ENCODE measurements at places on chromosomes 13 and 19. TPM values are rescaled to one million over a fixed set of nuclear protein-coding genes. Genes with fewer than 3 reads are reported as not detected.

- no peak for DNase-seq
- H3K4me3 ChIP-seq, result peak overlapping the region; percentile 26
- H3K27me3 ChIP-seq, result no peaks in the 10 kb centered on the region
Observed at GRCh38 chr19:33868076-33868735, 71.5 kb downstream of the KCTD15 start.

GRCh38 chr13:21458451-21458812, 671 bp downstream of the ZDHHC20 start:
- H3K4me3 ChIP-seq, result peak overlapping the region; percentile 99
- no peaks in the 10 kb centered on the region for H3K27me3 ChIP-seq
- peak overlapping the region; percentile 99 for H3K27ac ChIP-seq

- peaks cover 26% of the 10 kb centered on the region for H3K36me3 ChIP-seq
- no peak for DNase-seq
- H3K4me1 ChIP-seq, result no peaks in the 10 kb centered on the region
- H3K27me3 ChIP-seq, result no peaks in the 10 kb centered on the region
Observed at GRCh38 chr19:15161028-15161984, 39.5 kb downstream of the NOTCH3 start.

- no peaks in the 10 kb centered on the region for H3K4me1 ChIP-seq
- no peak for DNase-seq
- H3K36me3 ChIP-seq, result no peaks in the 10 kb centered on the region
- no peak overlapping the region for H3K4me3 ChIP-seq
Observed at GRCh38 chr19:2666344-2666994, 36.0 kb downstream of the GNG7 start.

GRCh38 chr13:21673789-21674489, 3.1 kb downstream of the FGF9 start:
- peak overlapping the region; percentile 41 for H3K27ac ChIP-seq
- H3K4me1 ChIP-seq, result peaks cover 73% of the 10 kb centered on the region

DNA sequence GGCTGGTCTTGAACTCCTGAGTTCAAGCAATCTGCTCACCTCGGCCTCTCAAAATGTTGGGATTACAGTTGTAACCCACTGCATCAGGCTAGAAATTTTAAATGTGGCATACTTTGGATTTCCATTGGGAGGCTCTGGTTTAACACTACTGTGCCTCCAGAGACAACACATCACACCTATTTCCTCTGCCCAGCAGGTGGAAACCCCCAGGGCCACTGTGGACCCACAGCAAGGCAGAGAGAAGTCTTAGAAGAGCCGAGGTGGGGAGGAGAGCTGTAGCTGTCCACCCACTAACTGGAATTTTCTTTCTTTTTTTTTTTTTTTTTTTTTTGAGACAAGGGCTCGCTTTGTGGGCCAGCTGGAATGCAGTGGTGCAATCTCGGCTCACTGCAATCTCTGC, 39.4 kb downstream of the IER2 start:
- no peaks in the 10 kb centered on the region for H3K36me3 ChIP-seq
- no peak overlapping the region for H3K27ac ChIP-seq
- no peak for DNase-seq
- H3K4me1 ChIP-seq, result peaks cover 8% of the 10 kb centered on the region
- H3K27me3 ChIP-seq, result no peaks in the 10 kb centered on the region
- H3K4me3 ChIP-seq, result no peak overlapping the region

DNA sequence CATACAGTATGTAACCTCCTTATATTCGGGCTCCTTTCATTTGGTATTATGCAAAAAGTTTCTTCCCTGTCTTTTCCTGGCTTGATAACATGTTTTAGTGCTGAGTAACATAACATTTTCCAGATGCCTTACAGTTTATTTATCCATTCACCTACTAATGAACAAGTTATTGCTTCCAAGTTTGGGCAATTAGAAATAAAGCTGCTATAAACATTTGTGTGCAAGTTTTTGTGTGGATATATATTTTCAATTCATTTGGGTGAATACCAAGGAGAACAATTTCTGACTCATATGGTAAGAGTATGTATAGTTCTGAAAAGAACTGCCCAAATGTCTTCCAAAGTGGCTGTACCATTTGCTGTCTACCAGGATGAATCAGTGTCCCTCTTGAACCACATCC, 360.9 kb downstream of the PCDH17 start:
- no peak for DNase-seq
- no peaks in the 10 kb centered on the region for H3K4me1 ChIP-seq
- H3K27ac ChIP-seq, result no peak overlapping the region
- H3K36me3 ChIP-seq, result no peaks in the 10 kb centered on the region
- H3K27me3 ChIP-seq, result no peaks in the 10 kb centered on the region
- H3K4me3 ChIP-seq, result no peak overlapping the region

GRCh38 chr13:39822437-39822836, 167.0 kb downstream of the COG6 start:
- no peak for DNase-seq
- H3K27me3 ChIP-seq, result no peaks in the 10 kb centered on the region
- no peaks in the 10 kb centered on the region for H3K4me1 ChIP-seq
- H3K27ac ChIP-seq, result no peak overlapping the region

GRCh38 chr13:105370011-105370650, 1165.3 kb downstream of the EFNB2 start:
- no peaks in the 10 kb centered on the region for H3K4me1 ChIP-seq
- no peaks in the 10 kb centered on the region for H3K27me3 ChIP-seq
- no peak overlapping the region for H3K4me3 ChIP-seq
- no peaks in the 10 kb centered on the region for H3K36me3 ChIP-seq
- H3K27ac ChIP-seq, result no peak overlapping the region

- no peak overlapping the region for H3K4me3 ChIP-seq
- peaks cover 41% of the 10 kb centered on the region for H3K4me1 ChIP-seq
- no peaks in the 10 kb centered on the region for H3K27me3 ChIP-seq
- DNase-seq, result peak; percentile 69
- peak overlapping the region; percentile 49 for H3K27ac ChIP-seq
Observed at GRCh38 chr19:10643968-10644259, 10.2 kb upstream of the ILF3 start.

GRCh38 chr13:113506025-113506685, 15.6 kb upstream of the DCUN1D2 start:
- H3K27ac ChIP-seq, result no peak overlapping the region
- no peaks in the 10 kb centered on the region for H3K27me3 ChIP-seq
- no peak overlapping the region for H3K4me3 ChIP-seq
- DNase-seq, result no peak
- peaks cover 89% of the 10 kb centered on the region for H3K36me3 ChIP-seq

DNA sequence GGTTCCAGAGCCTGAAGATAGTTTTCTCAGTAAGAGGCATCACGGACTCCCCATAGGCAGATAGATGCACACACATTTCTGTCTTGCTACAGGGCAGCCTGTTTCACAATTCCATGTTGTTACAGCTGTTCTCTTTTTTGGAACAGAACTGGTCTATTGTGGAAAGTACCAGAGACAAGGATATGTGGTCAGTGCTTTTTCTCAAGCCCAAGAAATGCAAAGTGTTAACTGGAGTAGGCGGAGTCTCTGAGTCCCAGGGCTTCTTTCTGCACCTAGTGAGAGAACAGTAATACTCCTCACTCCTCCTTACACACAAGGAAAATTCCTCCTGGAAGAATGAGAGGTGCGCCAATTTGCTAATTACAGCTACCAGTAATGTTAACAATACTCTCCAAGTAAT, 141.6 kb upstream of the ARGLU1 start:
- peak; percentile 44 for DNase-seq
- H3K4me1 ChIP-seq, result no peaks in the 10 kb centered on the region
- no peaks in the 10 kb centered on the region for H3K27me3 ChIP-seq
- no peak overlapping the region for H3K4me3 ChIP-seq

- H3K27me3 ChIP-seq, result no peaks in the 10 kb centered on the region
- H3K4me3 ChIP-seq, result no peak overlapping the region
- no peak for DNase-seq
- no peak overlapping the region for H3K27ac ChIP-seq
- peaks cover 4% of the 10 kb centered on the region for H3K4me1 ChIP-seq
Observed at GRCh38 chr13:96025283-96025682, 27.9 kb downstream of the UGGT2 start.

DNA sequence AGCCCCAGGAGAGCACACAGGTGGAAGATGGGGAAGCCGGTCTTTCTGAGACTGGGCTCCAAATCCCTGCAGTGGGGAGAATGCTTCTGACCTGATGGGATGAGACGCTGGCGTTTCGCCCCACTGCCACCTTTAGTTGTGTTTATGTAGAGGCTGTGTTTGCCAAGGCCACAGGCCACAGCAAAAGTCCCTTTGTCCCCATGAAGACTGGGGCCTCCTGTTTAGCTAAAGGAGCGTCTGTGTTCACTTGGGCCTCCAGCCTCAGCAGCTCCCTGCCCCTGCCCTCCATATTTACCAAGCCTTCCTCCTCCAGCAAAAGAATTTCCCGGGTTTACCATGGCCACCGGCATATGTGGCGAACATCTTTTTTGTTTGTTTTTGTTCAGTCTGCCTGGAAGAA, 10.4 kb upstream of the KLK14 start:
- H3K4me3 ChIP-seq, result no peak overlapping the region
- H3K27ac ChIP-seq, result no peak overlapping the region
- H3K36me3 ChIP-seq, result peaks cover 6% of the 10 kb centered on the region
- no peaks in the 10 kb centered on the region for H3K27me3 ChIP-seq
- DNase-seq, result no peak
- peaks cover 12% of the 10 kb centered on the region for H3K4me1 ChIP-seq

DNA sequence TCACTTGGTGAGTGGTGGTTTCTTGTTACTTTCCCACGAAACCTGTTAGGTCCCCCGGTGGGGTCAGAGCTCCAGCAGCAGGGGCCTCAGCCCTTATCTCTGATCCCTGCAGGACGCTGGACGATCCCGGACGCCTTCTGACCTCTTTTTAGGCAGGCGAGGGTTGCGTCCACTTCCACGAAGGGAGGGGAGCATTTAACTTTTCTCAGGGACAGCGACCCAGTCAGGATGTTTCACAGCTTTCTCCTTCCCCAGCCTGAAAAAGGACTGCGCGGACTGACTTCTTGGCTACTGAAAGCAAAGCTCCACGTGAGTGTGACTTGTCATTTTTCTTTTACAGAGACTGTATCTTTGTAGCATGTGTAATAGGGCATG, 692 bp downstream of the ZNF234 start:
- peaks cover 25% of the 10 kb centered on the region for H3K4me1 ChIP-seq
- peak overlapping the region; percentile 94 for H3K4me3 ChIP-seq
- no peaks in the 10 kb centered on the region for H3K27me3 ChIP-seq
- no peak for DNase-seq

The RDH8 gene
- not detected for total RNA-seq
